Neuronal stem cell (in vitro differentiated cells): ENCODE measurements at places on chromosomes 12 and 14.

GRCh38 chr14:52848626-52849025 lies 57.2 kb upstream of the GNPNAT1 start:
- DNase-seq: no peak

- no peak for DNase-seq
Measured at GRCh38 chr12:99706736-99707473, 59.4 kb downstream of the GARIN6 start.

DNA sequence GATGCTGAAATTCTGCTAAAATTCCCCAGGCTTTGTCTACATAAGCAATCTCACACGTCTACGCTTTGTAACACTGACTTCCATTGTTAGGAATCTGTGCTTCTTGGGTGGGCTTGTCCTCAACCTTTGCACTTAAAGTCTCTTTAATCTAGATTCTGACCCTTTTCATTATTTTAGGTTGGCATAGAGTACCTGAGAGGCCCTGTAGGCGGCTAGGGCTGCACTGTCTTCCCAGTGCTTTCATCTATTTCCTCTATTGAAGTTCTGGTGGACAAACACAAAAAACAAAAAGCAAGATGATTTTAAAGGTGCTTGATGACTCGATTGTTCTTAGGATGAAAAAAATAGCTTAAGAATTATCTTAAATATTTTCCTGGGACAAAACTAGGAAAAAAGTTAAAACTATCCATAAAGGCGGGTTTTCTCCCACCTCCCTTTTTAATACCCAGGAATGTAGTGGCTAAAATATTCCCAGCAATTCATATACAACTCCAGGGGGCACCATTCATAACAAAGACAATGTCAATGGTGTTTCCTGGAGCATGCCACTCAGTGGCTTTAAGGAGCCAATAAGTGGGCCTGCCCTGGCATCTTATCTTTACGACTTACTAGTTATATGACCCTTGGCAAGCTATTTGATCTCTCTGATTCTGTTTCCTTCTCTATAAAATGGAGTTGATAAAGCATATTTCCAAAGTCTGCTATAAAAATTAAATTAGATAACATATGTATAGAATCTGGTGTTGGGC lies 197.5 kb downstream of the STXBP6 start:
- DNase-seq: no peak

DNA sequence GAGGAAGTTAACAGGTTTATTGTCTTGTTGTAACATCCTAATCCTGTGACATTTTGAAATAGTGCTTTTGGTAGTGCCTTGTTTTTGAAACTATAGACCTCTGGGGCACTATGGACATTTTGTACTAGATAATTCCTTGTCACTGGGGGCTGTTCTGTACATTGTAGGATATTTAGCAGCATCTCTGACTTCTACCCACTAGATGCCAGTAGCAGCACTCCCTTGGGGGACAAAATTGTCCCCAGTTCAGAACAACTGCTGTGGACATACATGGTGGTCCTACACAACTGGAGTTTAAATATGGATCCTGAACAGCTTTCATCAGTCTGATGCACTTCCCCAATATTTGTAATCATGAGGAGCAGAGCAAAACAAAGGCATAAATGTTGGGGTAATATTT lies 264.7 kb downstream of the RAD51B start:
- no peak for DNase-seq

- no peak for DNase-seq
Measured at GRCh38 chr14:26849514-26849913, 251.7 kb upstream of the NOVA1 start.

DNA sequence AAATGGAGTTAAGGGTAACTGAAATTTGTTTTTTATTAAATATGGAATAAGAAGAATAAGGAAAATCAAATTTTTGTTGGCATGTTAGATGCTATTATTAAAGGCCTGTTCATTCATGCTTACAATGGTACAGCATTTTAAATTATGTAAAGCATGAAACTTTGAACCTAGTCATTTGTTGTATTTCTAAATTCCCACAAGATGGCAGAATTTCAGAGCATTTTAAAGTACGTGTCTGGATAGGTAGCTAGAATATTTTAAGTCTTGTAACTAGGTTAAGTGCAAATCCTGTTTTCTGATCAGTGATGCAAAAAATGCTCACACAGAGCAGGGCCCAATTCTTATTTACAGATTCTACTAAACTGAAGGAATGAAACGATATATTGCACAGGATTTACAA lies 585.6 kb upstream of the MIS18BP1 start:
- DNase-seq: no peak

GRCh38 chr14:47040550-47040949 lies 389.0 kb upstream of the RPL10L start:
- DNase-seq: peak; percentile 15

GRCh38 chr12:116174006-116174405 lies 103.5 kb downstream of the MED13L start:
- DNase-seq: no peak
